GDM1 (cell line): ENCODE measurements at places on chromosomes 5 and 9.
A peak's percentile ranks its signal among the peaks of the same experiment; 100 is the strongest.

DNA sequence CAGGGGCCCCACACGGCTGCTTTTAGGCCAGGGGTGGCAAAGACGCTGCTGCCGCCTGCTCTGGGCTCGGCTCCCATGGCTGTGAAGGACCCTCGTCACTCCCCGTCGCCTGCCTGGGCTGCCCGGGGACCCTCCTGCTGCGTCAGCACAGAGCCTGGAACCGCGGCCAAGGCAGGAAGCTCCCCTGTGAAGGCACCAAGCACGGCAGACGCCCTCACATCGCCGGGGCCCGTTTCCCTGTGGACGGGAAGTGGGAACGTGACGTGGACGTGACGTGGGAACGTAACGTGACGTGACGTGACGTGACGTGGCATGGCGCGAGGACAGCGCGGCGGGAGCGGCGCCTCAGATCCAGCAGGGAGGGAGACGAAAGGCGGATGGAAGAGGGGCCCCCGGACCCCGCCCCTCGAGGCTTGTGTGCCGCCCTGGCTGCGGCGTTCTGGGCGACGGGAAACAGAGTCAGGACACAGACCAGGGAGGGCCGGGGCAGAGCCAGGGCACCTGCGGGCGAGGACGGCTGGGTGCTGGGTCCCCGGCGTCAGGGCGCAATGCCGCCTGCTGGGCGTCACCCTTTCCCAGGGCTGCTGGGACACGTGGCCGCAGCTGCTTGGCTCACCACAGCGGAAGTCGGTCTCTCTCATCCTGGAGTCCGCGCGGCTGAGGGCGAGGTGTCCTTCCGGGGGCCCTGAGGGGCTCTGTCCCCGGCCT is 53.1 kb downstream of the MRPL36 start:
- DNase-seq: no peak

- no peak for DNase-seq
Observed at GRCh38 chr5:141508798-141509611, 20.1 kb downstream of the PCDHGC5 start.

DNA sequence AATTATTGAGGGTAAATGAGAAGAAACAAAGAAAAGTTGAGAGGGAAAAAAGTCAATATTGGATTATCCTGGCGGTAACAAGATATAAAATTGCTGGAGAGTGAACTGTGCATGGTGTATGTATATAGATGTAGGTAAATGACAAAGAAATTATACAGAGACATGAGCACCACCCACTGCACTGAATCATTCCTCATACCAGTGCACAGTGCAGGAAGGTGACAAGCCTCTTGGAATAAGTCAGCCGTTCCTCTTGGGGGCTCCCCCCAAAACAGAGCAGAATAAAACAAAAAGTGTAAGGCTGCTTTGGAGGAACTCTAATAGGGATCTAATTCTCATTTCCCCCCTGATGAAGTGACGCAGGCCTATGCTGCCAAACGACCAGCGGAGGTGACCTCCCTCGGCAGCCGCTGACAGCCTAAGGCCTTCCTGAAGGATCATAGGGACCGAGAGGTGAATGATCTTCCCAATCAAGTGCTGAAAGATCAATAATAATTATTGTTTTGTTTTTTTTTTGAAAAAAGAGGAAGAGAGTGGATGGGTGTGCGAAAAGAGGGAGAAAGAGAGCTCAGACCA is 245.0 kb downstream of the PSAT1 start:
- no peak for DNase-seq

- DNase-seq: no peak
Observed at GRCh38 chr5:97418462-97418861, 235.4 kb upstream of the RIOK2 start.

DNA sequence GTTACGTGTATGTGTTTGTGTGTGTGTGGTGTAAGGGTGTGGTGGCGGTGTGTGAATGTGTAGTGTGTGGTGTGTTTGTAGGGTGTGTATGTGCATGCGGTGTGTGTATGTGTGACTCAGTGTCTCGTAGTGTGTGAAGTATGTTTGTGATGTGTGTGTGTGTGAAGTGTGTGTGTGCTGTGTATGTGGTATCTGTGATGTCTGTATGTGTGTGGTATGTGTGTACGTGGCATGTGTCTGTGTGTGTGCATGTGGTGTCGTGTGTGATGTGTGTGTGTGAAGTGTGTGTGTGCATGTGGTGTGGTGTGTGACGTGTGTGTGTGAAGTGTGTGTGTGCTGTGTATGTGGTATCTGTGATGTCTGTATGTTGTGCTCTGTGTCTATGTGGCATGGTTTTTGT is 339.4 kb downstream of the MTRR start:
- no peak for DNase-seq

- no peak for DNase-seq
Observed at GRCh38 chr9:316382-316965, 101.8 kb downstream of the DOCK8 start.

DNA sequence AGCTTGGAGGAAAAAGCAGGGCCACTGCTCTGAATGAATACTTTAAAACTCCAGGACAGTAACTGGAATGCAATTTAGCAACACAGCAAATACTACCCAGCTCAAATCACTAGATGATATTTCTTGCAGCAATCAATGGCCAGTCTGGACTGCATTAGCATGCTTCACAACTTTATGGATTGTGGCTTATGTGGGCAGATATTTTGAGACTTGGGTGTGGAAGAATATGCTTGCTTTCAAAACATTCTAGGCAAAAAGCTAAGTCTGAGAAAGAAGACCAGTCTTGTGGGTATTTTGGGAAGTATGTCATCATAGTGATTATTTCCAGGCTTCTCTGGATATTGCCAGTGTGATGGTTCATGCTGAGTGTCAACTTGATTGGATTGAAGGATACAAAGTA is 3.1 kb downstream of the RANBP3L start:
- DNase-seq: no peak

GRCh38 chr5:158414333-158414762 is 555.4 kb upstream of the CLINT1 start:
- no peak for DNase-seq

DNA sequence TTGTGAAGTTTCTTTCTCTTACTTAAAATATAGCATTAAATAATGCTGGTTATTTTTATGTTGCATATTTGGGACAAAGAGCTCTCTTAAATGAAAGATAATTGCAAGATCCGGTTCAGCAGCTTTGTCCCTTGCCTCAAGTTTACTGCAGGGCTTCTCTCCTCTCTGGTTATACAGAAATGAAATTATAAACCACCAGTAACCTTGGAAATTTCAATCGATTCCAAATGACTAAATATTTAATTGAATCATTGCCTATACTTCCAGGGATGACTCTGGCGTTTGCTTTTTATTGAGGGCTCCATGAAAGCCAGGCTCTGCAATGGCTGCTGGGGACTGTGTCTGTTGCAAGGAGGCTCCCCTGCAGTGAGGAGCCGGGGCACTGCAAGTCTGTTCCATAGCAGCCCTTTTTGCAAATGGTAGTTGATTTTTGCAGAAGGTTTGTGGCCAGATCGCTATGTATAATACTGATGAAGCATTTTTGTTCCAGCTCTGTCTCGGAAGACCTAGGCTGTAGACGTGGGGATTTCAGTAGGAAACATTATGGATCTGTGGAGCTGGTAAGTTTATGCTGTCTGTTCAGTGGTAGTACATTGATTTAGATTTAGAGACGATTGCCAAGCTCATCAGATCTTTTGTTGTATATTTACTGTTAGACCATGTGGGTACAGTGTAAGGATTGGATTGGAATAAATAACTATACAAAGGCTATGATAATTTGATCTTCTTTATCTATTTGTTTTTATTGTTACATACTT is at the start of gene GARNL3:
TSS of gene GARNL3 (plus strand) at position 313 of the 758 bp plus-strand sequence. CDS start at position 417, 104 bp downstream.
- DNase-seq: no peak

GRCh38 chr9:113769412-113769811 is 106.7 kb upstream of the ZNF618 start:
- DNase-seq: no peak

DNA sequence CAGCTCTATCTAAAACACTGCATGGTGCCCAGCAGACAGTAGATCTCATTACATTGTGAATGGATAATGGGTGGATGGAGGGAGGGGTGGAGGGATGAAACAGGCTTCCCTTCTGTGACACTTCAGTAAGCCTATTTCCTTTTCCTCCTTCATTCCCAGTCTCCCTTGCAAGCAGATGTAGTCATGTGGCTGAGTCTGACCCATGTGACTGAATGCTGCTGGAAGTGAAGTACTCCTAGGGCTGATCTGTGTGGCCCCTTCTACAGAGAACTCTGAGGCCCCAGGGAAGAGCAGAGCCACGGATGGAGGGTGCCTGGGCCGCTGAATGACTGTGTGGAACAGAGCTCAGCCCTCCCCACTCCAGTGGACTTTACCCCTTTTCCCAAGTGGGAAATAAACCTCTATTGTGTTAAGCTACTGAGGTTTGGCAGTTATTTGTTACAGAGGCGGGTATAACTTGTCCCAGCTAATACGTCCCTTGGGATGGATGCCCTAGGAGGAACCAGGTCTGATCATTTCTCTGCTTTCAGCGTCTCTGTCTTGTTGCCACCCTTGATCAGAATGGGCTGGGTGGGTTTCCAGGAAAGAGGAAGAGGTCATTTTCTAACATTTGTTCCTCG is 176.1 kb upstream of the MVB12B start:
- DNase-seq: no peak

GRCh38 chr9:137256856-137257255 is 1.7 kb downstream of the NELFB start:
- DNase-seq: no peak

- no peak for DNase-seq
Observed at GRCh38 chr5:7066471-7067235, 329.3 kb upstream of the ADCY2 start.

DNA sequence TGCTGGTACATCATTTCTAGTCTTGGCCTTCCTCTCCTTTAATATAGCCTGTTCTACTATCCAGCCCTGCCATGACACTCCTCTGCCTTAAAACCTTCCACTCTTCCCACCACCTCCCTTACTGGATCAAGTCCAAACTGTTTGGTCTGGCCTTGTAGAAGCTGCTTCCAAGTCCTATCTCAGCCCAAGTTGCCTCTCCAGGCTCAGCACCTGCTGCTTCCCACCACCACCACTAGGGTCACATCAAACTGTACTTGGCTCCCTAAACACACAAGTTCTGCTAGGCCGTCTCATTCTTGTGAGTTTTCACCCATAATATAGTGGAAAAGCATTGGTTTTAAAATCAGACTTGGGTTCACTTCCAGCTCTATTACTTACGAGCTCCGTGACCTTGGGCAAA is 1.4 kb downstream of the NDUFA8 start:
- DNase-seq: peak; percentile 27

DNA sequence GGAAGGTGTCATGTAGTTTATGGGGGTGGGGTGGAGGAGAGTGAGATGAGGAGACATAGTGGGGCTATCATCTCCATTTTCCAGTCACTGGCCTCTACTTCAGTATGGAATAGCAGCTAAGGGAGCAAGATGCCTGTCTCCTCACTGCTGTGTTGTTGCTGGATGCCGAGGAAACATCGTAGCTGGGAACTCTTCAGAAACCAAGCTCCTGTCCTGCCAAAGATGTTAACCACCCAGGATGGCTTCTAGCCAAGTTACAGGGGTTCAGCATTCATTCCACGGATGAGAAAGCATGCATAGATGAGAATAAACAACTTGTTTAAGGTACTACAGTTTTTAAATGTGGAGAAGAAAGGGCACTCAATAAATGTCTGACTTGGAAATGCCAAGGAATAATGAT is 226.5 kb downstream of the ASTN2 start:
- DNase-seq: no peak

- DNase-seq: no peak
Observed at GRCh38 chr5:117084067-117084466, 509.4 kb upstream of the SEMA6A start.

GRCh38 chr5:30561771-30562170 is 631.7 kb upstream of the CDH6 start:
- no peak for DNase-seq

- DNase-seq: peak; percentile 42
Observed at GRCh38 chr5:74631081-74631953, 9.2 kb downstream of the ENC1 start.

GRCh38 chr9:80679916-80680315 is 1009.4 kb downstream of the TLE1 start:
- DNase-seq: no peak

DNA sequence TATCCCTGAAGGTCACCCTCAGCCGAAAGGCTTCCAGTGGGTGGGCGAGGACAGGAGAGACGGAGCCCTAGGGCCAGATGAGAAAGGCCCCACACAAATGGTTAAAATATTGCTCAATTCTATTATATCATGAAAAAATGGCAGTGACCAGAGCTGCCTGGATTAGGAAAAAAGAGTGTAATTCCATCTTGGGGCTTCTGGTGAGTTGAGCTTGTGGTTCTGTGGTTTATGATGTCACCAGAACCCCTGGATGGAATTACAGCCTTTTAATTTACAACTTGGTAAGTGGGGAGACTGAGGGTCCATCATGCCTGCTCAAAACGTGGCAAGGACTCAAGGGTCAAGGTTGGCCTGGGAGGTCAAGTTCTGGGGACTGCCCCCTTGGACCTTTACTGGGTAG is 55.5 kb upstream of the STC2 start:
- no peak for DNase-seq

GRCh38 chr5:167050568-167051401 is 1240.7 kb upstream of the WWC1 start:
- no peak for DNase-seq

DNA sequence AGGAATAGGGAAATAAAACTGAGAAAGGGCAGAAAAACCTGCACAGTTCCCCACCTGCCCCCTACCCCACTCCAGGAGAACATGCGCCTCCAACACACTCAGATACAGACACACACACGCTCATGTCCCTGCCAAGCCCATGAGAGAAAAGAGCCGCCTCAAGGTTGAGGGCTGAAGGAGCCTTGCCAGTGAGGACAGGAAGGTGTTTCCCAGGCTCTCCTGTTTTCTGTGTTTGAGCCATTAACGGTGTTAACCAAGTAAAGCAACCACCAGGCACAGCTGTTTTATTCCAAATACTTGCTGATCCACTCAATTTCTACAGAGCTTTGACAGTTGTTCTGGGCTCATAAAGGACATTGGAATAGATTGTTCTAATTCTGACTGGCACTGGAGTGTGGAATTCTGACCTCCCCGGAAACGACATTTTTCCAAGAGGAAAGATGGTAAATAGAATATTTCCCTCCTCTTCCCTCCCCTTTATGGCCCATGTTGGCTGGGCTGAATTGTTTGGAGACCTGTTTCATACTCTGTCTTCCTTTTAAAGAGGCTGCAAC is 238.0 kb downstream of the DMAC1 start:
- DNase-seq: no peak

GRCh38 chr5:158727136-158727535 is 372.6 kb downstream of the EBF1 start:
- DNase-seq: no peak

- no peak for DNase-seq
Observed at GRCh38 chr5:37777432-37778130, 62.3 kb downstream of the GDNF start.

- no peak for DNase-seq
Observed at GRCh38 chr9:86751207-86751606, 196.1 kb downstream of the GAS1 start.
